Activated naive CD8-positive, alpha-beta T cell treated with anti-CD3 and anti-CD28 coated beads, Interleukin-2, amount 50 U/mL, for 24 hours (primary cell): ENCODE measurements at places on chromosomes 11 and 22.
A peak's percentile ranks its signal among the peaks of the same experiment; 100 is the strongest.

- no peak for DNase-seq
Measured at GRCh38 chr11:11584530-11584810, 37.3 kb downstream of the GALNT18 start.

DNA sequence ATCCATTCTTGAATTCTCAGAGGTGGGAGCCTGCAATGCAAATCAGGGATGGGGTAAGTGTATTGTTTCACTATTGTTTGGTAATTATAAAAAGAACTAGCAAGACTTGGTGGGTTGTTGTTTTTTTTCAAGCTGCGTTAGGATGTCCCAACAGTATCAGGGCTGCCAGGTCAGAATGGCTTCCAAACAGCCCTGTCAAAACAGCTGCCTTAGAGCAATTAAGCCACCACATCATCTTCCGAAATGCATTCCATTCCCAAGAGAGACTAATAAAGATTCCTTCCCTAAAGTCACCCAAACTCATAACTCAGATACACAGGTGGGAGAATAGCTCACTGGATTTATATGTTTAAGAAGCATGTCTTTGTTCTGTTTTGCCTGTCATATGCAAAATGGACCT is 23.5 kb downstream of the BBOX1 start:
- DNase-seq = no peak

DNA sequence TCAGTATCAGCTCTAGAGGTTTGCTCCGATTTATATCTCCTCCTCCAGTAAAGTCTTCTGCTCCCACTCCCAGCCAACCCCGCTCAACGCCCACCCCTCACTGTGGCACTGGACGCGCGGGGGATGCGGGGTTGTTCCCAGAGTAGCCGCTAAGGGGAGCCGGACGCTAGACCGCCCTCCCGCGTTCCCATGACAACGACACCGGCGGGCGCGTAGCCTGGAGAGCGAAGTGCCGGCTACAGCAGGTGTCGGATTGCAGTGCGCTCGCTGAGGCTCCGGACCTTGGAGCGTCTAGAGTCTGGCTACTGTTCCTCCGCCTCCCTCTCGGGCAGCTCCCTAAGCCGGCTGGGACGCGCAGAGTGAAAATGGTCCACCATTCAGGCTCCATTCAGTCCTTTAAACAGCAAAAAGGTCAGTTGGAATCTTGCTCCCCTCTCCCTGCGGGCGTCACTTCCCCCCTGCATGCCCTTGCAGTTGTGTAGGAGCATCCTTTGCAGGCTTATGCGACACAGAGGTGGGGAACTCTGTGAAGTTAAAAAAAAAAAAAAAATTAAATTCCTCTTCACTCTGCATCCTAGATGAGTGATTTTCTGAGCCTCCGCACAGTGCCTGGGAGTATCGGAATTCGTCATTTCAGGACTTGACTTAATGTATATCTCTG is at the start of gene ANO3:
ANO3 (plus strand) TSS at position 220 of the 661 bp plus-strand sequence; CDS start at position 366, 146 bp downstream.
- DNase-seq = peak; percentile 8

DNA sequence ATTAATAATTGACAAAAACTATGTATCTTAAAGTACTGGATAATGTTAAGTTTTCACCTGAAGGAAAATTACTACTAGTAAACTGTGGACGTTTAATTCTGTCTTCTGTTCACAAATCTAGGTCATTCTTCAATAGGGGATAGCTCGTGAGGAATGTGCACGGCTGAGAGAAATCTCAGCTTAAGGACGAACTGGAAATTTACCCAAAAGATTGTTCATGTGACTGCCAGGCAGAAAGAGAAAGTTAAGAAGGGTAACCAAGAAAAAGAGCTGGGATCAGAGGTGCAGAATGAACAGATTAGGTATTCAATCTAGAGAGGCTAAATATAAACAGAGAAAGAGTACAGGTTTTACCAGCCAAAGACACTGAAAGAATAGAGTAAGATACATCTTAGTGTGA is 245.3 kb downstream of the CASP12 start:
- no peak for DNase-seq

- DNase-seq = no peak
Measured at GRCh38 chr11:23727794-23728193, 769.1 kb upstream of the LUZP2 start.

- no peak for DNase-seq
Measured at GRCh38 chr11:70611821-70612220, 213.5 kb downstream of the CTTN start.

GRCh38 chr22:19970479-19971275 is 29.1 kb upstream of the TXNRD2 start:
- peak; percentile 83 for DNase-seq

DNA sequence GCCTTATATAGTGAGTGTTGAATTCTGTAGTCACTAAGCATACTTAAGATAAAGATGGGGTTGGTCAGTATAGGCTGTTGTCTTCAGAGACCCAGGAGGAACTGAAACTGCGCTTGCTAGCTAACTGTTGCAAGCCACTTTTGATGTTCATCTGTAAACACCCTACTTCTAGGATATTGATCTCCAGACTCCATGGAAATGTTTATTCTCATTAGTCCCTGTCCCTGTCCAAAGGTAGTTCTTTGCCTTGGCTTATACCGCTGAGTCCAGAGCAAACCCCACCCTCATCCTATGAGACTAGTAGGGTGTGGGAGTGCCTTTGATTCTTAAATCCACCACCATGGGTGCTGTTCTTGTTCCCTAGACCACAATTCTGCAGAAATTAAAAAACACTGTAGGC is 36.4 kb downstream of the DEPDC5 start:
- DNase-seq = no peak

DNA sequence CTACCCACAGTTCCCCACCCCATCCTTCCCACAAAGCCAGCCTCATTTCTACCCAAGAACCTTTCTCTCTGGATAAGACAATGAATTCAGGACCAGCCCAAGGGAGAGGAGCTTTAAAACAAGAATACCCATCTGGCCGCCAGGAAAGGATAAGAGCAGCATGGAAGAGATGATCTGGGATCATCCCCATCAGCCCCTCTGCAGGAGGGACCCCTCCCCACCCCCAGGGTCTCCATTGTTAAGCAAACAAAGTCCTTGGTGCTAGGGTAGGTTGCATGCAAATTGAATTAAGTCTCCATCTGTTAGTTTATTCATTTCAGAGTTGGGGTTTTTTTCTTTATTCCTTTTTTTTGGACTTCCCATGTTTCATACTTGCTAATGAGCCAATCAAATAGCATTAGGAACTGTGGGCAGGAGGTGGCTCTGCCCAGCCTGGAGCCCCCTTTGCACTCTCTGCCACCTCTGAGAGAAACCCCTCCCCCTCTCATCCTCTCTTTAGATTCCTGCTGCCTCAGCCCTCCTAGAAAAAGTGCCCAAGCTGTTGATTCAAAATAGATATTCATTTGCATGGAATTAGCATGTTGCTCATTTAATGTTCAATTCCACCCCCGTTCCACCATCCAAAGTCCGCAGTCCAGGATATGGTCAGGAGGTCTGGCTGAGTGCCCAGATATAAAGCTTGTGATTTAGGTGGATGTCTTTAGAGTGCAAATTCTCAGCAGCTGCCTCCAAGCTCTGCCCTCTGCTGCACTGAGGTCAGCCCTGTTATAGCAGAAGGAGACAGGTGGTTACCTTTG is 138.5 kb upstream of the NCAM1 start:
- DNase-seq = no peak

DNA sequence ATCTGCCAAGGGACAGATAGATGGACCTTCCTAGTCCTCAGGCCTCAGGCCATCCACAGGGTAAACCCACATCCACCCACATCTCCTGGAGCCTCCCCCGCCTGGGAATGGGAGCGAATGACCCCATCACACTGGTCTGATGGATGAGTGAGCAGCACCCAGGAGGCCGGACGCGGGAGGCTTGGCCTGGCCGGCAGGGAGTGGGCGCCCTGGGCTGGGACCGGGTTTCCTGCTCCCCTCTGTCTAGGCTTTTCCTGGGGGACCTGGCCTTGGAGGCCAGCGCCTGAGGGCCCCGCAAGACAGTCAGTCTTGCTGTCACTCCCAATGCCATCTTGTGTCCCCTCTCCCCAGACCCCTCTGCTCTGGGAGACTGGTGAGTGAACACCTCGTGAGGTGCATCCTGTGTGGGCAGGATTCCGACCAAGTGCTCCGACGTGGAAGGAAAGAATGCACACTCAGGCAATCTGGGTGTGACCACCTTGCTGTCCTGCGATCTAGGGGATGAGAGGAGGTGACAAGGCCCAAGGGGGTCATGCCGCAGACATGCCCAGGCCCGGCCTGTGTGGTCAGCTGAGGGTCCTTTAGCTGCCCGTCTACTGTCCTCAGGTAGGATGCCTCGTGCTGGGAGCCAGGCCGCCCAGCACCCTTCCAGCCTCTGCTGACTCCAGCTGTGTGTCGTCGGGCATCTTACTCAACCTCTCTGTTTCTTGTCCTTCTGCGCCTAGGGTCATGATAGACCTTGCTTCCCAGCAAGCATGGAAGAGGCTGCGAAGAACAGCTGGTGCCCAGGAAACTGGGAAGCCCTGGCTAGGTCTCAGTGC is 26.5 kb upstream of the WNT7B start:
- no peak for DNase-seq

GRCh38 chr22:37054600-37055365 is 3.2 kb downstream of the KCTD17 start:
- no peak for DNase-seq

DNA sequence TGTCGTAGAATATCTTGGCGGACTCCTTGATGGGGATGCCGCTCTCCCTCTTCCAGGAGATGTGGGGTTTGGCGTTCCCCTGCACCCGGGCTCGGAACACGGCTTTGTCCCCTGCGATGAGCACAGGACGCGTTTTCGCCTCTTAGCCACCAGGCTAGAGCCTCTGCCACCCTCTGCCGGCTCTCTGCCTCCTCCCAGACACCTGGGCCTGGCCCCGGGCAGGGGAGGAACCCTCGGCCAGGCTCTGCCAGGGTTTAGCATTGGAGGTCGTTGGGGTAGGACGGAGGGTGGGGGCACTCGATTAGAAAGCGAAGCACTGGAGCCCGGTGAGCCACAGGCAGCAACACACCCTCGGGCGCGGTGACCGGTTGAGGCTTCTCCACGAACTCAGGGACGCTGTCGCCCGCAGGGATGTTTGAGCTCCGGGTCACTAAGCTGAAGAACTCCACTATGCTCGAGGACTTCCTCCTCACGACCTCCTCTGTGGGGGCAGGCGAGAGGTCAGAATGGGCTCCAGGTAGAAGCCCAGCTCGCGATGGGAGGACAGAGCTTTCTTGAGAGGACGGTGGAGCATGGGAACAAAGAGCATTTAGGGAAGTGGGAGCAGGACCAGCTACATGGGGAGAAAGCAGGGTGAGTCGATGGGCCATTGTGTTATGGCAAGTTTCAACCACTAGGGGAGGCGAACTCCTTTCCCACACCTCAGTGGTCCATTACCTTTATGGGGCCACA is 4.3 kb downstream of the IGSF22 start:
- peak; percentile 69 for DNase-seq

DNA sequence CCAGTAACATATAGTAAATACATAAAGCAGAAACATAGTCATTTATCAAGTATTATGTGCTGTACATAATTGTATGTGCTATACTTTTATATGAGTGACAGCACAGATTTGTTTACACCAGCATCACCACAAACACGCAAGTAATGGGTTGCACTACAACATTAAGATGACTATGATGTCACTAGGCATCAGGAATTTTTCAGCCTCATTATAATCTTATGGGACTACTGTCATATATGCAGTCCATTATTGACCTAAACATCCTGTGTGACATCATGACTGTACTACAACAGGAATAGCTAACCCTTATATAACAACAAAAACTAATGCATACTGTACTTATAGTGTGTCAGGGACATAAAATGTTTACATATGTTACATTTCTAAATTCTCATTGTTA is 50.2 kb upstream of the IZUMO1R start:
- no peak for DNase-seq

DNA sequence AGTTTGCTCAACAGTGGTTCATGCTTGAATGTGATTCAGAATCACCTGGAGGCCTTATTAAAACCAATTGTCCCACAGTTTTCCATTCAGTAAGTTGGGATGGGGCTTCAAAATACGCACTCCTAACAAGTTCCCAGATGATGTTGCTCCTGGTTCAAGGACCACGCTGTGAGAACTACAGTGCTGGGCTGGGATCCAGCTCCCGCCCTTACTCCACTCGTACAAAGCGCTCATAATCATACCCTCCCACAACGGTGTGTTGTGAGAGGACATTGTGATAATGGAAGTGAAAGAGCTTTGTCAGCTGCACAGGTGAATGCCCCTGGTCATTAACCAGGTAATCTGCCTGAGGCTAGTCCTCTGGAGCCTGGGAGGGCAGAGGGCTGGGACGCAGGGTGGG is 1.3 kb upstream of the CD82 start:
- DNase-seq = no peak

DNA sequence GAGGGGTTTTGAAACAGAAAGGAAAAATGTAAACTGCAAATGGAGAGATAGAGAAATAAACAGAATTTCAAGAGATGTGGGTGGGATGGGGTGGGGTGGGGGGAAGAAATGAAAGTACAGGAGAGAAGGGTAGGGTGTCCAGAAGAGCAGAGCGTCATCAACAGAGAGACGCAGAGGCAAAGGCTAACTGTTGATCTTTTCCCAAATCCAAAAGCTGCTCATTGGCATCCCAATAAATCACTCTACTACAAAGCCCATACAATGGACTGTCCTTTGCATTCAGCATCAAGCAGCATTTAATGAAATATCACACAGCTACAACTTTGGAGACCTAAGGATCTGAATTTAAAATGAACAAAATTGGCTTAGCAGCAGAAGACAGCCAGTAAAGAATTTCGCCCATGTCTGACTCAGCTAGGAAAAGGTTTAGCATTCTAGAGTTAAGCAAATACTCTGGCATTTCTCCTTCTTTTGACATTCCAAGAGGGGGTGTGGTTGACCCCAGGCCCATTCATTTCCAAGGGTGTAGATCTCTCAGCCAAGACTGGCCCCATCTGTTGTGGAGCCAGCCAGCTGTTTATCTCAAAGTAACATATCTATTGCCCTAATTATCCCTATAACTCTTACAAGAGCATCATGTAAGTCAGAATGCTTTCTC is 1.5 kb downstream of the RAB30 start:
- DNase-seq = no peak

- DNase-seq = peak; percentile 61
Measured at GRCh38 chr11:73393479-73394415, 17.5 kb downstream of the RELT start.

DNA sequence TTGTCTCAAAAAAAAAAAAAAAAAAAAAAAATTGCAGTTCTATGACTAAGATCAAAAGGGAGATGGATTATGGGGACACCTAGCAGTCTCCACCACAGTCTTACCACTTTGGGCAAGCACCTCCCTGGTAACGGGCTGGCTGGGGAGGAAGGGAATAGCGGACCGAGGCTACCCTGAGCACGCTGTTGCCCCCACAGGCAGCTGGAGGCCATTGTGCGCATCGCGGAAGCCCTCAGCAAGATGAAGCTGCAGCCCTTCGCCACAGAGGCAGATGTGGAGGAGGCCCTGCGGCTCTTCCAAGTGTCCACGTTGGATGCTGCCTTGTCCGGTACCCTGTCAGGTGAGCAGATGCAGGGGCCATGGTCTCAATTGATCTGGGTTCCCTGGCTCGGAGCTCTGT is 21.2 kb downstream of the MCM5 start:
- no peak for DNase-seq

GRCh38 chr11:103395612-103396011 is 286.4 kb downstream of the DYNC2H1 start:
- DNase-seq = no peak

DNA sequence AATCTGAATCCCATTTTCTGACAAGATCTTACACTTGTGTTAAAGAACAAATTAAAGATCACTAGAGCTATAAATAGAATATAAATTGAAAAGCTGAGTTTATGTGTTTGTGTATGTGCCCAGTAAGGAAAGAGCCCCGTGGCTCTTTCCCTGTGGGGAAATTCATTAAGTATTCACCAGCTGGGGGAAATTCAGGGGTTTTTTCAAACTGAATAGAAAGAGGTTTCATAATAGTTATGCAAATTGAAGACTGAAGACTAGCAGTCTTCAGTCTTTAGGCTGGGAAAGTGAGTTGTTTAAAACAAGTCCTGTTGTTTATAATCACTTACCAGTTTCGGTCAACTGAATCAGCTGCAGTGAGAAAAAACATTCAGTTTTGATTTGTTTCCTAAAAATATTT is 11.3 kb upstream of the MS4A7 start:
- no peak for DNase-seq
